ENCODE measurements at places on chromosomes 11 and 22. TPM values are rescaled to one million over a fixed set of nuclear protein-coding genes. Genes with fewer than 3 reads are reported as not detected.

DEUP1 gene
- polyA plus RNA-seq = not detected

SLC25A22 gene
- polyA plus RNA-seq = 19.7 TPM

DEAF1 gene
- 75.1 TPM for polyA plus RNA-seq

MS4A2 gene
- polyA plus RNA-seq = not detected

DNA sequence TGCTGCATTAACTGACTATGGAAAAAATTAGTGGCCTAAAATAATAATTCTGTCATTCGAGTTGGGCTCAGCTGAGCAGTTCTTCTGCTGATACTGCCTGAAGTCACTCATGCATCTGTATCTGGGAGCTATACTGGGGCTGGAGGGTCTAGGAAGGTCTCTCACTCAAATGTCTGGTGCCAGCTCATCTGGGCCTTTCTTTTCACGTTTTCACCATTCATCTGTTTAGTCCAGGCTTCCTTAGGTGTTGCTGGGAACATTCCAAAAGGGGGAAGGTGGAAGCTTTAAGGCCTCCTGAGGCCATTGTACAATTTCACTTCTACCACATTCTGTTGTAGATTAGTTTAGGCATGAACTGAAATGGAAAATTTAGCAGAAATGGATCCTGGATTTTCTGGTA is 28.0 kb downstream of the YAP1 start:
- H3K27ac ChIP-seq = peak overlapping the region; percentile 25
- H3K4me1 ChIP-seq = peaks cover 15% of the 10 kb centered on the region
- H3K4me3 ChIP-seq = no peak overlapping the region
- H3K36me3 ChIP-seq = no peaks in the 10 kb centered on the region
- H3K27me3 ChIP-seq = no peaks in the 10 kb centered on the region

DNA sequence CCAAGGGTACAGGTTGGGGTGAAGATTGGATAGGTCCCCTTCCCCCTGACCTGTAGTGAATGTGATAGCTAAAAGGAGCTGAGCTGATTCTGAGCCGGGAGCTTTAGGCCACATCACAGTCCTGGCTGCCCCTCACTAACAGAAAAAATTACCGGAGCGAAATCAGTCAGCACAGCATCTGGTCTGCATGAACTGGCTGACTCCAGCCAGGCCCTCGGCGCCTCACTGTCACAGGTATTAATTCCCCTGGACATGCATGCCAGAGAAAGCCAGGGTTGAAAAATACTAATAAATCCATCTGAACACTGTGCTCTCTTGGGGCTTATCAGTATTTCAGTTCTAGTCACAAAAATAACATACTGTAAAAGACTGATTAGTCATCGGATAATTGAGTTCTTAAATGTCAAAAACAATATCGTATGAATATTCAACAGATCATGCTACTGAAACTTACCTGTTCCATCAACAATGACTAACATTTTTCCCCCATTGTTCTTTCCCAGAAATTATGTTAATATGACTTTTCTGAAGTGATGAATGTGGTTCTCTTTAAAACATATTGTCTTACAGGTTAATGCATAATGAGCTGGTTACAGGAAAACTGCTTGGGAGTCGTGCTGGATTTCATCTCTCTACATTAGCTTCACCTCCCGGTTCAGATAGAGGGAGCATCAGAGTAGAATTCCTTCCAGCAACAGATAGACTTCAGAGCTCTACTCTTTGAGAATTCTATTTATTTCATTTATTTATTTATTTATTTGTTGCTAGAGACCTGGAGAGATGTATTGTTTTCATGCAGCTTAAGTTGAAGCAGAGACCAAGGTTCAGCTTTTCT is 387.7 kb downstream of the NXPE2 start:
- H3K4me3 ChIP-seq = no peak overlapping the region
- no peak overlapping the region for H3K27ac ChIP-seq
- H3K4me1 ChIP-seq = no peaks in the 10 kb centered on the region
- H3K36me3 ChIP-seq = no peaks in the 10 kb centered on the region

DNA sequence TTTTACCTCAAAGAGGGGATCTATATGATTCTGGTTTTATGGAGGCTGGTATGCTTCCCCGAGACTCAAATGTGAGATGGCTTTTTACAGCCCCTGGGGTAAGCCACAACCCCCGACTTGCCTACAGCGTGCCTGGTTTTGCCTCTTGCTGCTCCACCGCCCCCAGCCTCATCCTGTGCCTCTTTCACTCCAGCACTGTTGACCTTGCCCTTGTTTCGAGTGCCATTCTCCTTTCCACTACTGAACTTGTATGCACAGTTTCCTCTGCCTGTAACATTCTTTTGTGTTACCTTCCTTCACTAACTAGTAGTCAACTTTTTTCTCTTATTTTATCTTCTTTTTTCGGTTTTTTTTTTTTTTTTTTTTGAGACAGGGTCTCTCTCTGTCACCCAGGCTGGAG is 219.0 kb upstream of the ZBED5 start:
- no peak overlapping the region for H3K27ac ChIP-seq
- no peaks in the 10 kb centered on the region for H3K27me3 ChIP-seq
- no peak overlapping the region for H3K4me3 ChIP-seq
- DNase-seq = no peak

GRCh38 chr22:48849219-48849912 is 978.3 kb downstream of the BRD1 start:
- DNase-seq = no peak
- no peak overlapping the region for H3K4me3 ChIP-seq
- no peaks in the 10 kb centered on the region for H3K4me1 ChIP-seq
- H3K36me3 ChIP-seq = no peaks in the 10 kb centered on the region

DNA sequence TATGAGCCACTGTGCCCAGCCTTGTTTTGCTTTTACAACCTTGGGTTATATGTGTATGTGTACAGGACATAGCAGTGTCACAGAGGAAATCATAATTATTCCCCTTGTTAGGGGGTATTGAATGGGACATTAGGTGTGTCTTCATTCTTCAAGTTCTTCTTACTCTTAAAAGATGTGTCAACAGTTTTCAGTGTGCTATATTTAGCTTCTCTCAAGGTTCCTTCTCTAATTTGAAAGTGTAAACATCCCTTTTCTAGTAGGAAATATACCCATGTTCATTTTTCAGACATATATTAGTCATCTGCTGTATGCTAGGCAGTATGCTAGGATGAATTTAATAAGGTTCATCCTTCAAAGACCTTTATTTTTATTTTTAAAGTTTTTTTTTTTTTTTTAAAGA is 17.1 kb downstream of the PCF11 start:
- no peak overlapping the region for H3K4me3 ChIP-seq
- H3K27ac ChIP-seq = no peak overlapping the region
- no peaks in the 10 kb centered on the region for H3K36me3 ChIP-seq
- peaks cover 27% of the 10 kb centered on the region for H3K4me1 ChIP-seq

DNA sequence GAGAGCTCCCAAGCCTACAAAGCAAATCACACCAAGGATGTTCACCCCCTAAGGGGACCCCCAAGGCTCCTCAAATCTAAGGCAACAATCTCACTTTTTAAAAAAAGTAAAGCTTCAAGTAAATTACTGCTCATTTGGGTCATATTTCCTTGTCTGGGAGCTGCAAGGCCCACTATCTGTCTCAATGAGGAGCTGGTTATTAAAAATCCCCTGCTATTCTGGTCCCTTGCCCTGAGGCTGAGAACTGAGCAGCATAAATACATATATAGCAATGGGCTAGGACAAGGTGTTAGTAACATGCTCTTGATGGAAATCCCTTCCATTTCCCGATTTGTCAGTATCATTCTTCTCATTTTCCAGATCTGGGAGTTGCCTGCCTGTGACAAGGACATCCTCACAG is 119.2 kb downstream of the ETS1 start:
- H3K27me3 ChIP-seq = no peaks in the 10 kb centered on the region
- no peak for DNase-seq
- no peaks in the 10 kb centered on the region for H3K36me3 ChIP-seq
- peaks cover 27% of the 10 kb centered on the region for H3K4me1 ChIP-seq

DNA sequence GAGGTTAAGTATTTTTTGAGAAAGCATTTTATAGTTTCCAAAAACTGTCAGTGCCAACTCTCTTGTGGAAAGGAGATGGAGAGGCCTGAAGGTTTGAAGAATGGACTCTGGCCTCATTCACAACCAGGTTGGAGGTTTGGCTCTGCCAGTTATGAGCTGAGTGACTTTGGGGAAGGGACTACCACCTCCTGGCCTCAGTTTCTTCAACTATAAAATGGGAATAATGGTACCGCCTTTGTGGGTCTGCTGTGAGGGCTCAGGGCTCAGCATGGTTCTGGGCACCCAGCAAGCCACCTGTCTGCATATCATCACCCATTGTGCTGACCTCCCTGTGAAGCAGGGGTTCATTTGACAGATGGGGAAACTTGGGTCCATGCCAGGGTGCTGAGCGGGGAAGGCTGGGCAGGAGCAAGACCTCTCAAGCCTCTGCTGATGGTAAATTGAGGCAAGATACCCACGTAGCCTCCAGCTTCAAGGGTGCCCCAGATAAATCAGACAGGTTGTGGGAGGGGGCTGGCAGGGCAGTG is 3.5 kb upstream of the LIF start:
- peaks cover 57% of the 10 kb centered on the region for H3K4me1 ChIP-seq
- H3K4me3 ChIP-seq = no peak overlapping the region
- no peaks in the 10 kb centered on the region for H3K36me3 ChIP-seq
- H3K27me3 ChIP-seq = no peaks in the 10 kb centered on the region

- DNase-seq = no peak
- H3K27ac ChIP-seq = no peak overlapping the region
- peaks cover 11% of the 10 kb centered on the region for H3K27me3 ChIP-seq
- H3K36me3 ChIP-seq = no peaks in the 10 kb centered on the region
- no peaks in the 10 kb centered on the region for H3K4me1 ChIP-seq
- no peak overlapping the region for H3K4me3 ChIP-seq
These were observed 1.4 kb downstream of the SEPTIN3 start for GRCh38 chr22:41970601-41971000.

GRCh38 chr11:87917111-87917510 is 258.1 kb downstream of the RAB38 start:
- H3K27ac ChIP-seq = no peak overlapping the region
- no peaks in the 10 kb centered on the region for H3K4me1 ChIP-seq
- no peaks in the 10 kb centered on the region for H3K27me3 ChIP-seq

DNA sequence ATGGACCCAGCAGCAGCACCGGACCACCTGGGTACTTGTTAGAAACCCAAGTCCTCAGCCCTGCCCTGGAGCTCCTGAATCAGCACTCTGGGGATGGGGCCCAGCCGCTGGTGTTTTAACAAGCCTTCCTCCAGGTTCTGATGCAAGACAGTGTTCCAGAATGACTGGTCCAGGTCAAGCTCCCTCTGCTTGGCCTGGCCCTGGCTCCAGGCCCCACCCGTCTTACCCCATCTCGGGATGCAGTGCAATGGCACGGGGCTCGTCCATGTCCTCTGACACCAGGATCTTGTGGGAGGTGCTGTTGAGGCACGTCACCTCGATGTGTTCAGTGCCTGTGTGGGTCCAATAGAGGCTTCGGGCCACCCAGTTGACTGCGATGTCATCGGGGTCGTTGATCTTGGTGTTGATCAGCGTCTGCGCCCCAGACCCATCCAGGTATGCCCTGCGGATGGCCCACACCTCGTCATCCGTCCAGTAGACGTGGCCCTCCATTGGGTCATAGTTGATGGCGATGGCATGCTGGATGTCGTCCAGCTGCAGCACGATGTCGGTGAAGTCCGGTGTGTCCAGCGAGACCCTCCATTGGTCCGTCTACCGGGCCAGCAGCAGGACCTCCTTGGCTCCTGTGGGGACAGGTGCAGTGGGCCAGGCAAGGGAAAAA is 140.3 kb downstream of the CRYBB2 start:
- no peaks in the 10 kb centered on the region for H3K4me1 ChIP-seq
- no peak overlapping the region for H3K27ac ChIP-seq
- H3K4me3 ChIP-seq = no peak overlapping the region
- H3K27me3 ChIP-seq = no peaks in the 10 kb centered on the region

DNA sequence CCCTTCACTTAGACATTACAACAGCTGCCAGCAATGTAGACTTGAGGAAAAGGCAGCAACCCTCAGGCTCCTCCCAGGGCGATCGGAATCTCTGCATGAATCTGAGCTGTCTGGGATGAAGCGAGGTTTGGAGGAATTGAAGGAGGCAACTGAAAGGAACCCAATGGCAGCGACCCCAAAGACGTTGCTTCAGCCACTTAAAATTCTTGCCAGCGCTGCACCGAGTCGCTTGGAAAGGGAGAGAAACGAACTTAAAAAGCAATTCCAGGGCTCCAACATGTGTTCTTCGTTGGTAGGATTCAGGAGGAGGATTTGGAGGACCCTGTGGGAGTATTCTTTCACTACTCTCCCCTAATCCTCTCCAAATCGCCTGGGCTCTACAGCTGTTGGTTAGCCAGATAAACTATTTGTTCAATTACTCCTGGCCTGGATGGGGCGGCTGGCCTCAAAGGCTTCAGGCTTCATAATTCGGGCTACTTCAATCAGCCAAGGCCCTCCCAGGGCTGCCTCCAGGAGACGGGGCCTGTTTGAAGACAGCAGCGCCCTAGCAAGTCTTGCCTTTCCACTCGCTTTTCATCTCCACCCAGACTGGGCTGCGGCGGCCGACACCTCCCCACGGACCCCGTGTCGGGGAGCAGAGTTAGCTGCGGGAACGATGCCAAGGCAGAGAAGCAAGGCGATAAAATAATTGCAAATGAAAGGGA is 72.4 kb upstream of the TMEM45B start:
- H3K27ac ChIP-seq = no peak overlapping the region
- DNase-seq = no peak
- no peaks in the 10 kb centered on the region for H3K27me3 ChIP-seq

GRCh38 chr11:43923406-43924111 is 18.9 kb upstream of the C11orf96 start:
- no peak overlapping the region for H3K4me3 ChIP-seq
- peak; percentile 57 for DNase-seq
- no peaks in the 10 kb centered on the region for H3K27me3 ChIP-seq
- peaks cover 21% of the 10 kb centered on the region for H3K4me1 ChIP-seq
- peak overlapping the region; percentile 86 for H3K27ac ChIP-seq
- H3K36me3 ChIP-seq = no peaks in the 10 kb centered on the region

GRCh38 chr11:115613986-115614632 is 109.9 kb upstream of the CADM1 start:
- DNase-seq = peak; percentile 34
- no peaks in the 10 kb centered on the region for H3K4me1 ChIP-seq
- no peaks in the 10 kb centered on the region for H3K27me3 ChIP-seq

DNA sequence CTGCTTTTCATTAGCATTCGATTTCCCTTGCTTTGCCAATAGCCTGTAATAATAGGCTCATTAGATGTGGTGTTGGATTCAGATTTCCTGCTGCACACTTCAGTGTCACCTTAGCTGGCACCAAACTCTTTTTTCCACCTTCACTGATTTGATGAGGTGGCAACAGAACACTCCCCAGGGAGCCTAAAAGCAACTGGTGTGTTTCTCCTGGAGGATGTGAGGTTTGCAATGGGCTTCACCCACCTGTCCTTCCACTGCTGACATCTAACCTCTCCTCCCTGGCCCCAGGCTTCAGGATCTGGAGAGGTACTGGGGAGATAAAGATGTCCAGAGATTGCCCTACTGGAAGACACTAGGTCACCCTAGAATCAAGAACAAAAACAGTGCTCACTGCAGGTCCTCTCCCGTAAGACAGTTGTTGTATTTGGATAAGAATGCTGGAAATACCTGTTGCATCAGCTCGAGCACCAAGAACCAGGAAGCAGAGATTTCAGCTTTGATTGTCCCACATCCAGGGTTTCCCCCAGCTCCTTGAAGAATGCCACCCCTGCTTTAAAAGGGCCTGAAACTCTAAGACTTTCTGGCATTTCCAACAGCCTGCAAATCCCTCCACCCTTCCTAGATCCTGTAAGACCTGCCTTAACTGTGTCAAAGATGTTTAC is 96.9 kb downstream of the SLC1A2 start:
- no peaks in the 10 kb centered on the region for H3K36me3 ChIP-seq
- H3K27ac ChIP-seq = no peak overlapping the region
- DNase-seq = no peak

Measured in hepatocyte (in vitro differentiated cells).